ENCODE measurements at places on chromosomes 5 and 9.

DNA sequence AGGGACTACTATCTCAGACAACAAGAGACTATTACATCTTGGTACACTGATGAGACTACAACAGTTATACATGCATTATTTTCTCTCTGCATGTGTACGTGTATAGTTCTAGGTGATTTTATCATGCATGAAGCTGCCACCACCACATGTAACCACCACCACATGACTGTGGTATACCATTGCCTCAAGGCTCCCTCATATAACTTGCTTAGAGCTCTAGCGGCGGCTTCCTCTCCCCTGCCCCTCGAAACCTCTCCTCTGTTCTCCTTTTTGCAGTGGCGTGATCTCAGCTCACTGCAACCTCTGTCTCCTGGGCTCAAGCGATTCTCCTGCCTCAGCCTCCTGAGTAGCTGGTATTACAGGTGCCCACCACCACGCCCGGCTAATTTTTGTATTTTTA is 162.3 kb downstream of the AOPEP start:
- no peak for DNase-seq

GRCh38 chr5:181170237-181170825 is 22.9 kb downstream of the OR2V2 start:
- DNase-seq = no peak

- peak; percentile 18 for DNase-seq
Measured at GRCh38 chr9:131045300-131046092, 36.5 kb downstream of the LAMC3 start.

GRCh38 chr5:124436294-124436693 is 310.1 kb downstream of the ZNF608 start:
- no peak for DNase-seq

GRCh38 chr9:76451234-76451633 is 7.7 kb upstream of the GCNT1 start:
- DNase-seq = no peak

- DNase-seq = no peak
Measured at GRCh38 chr9:124133727-124134126, 122.2 kb downstream of the LHX2 start.

DNA sequence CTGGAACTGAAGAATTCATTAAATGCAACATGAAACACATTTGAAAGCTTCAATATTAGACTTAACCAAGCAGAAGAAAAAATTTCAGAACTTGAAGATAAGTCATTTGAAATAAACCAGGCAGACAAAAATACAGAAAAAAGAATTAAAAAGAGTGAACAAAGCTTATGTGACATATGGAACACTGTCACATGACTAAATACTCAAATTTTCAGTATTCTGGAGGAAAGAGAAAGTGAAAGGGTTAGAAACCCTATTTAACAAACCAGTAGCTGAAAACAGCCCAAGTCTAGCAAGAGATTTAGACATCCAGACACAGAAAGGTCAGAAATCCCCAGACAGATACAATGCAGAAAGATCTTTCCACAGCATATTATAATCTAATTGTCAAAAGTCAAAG is 37.1 kb upstream of the SH3TC2 start:
- no peak for DNase-seq

GRCh38 chr9:130854092-130854491 is 19.0 kb downstream of the ABL1 start:
- DNase-seq = no peak

GRCh38 chr9:107866711-107867311 is 377.2 kb upstream of the KLF4 start:
- no peak for DNase-seq

Data from stimulated activated CD4-positive, alpha-beta T cell treated with anti-CD3 and anti-CD28 coated beads, TNF-alpha, amount 100 ng/mL, for 1 hour (primary cell).